CD4-positive, alpha-beta T cell (primary cell): ENCODE measurements at places on chromosomes 5 and 9.

GRCh38 chr5:96242571-96242970 lies 190.5 kb downstream of the PCSK1 start:
- no peak for DNase-seq

- DNase-seq = no peak
Observed at GRCh38 chr5:141382469-141383294, at the start of gene PCDHGA7. PCDHGA7 (plus strand) TSS chr5:141382742; CDS start chr5:141382900, 158 bp downstream.

GRCh38 chr9:131410044-131410491 lies 16.2 kb downstream of the PRRC2B start:
- DNase-seq = no peak

DNA sequence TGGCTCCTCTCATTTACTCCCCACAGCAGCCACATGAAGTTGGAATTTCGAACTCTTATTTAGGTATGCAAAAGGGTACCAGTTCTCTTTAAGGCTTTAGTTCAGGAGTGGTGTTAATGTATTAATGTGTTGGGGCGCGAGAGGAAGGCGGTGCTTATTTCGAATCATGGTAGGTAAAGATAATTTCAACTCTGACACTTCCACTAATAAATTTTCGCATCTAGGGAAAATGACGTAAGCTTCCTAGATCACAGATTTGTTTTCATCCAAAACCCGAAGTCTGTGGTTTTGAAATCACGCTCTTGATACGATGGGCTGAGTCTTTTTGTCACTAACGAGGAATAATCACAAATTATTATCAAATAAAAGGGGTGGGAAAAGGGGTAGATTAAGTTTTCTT lies 681 bp downstream of the PPWD1 start:
- no peak for DNase-seq

- no peak for DNase-seq
Observed at GRCh38 chr5:143041461-143041860, 271.3 kb downstream of the ARHGAP26 start.

DNA sequence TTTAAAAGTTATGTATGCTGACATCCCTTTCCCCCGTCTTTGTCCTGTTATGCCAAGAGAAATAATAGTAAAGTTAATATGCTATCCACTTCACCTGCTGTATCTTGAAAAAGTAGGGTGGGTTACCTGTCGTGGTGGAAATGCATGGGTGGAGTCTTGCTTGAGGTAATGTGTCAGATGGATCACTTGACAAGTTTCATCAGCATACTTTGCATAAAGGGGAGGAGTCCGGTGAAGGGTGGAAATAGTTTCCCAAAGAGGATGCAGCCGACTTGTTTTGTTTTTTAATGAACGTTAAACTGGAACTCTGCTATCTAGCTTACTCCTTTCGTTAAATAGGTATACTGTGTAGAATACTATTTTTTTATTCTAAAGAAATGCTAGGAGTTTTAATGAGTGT lies 9.0 kb upstream of the DMRT3 start:
- no peak for DNase-seq

- DNase-seq = no peak
Observed at GRCh38 chr5:130155345-130156011, 251.2 kb downstream of the CHSY3 start.

GRCh38 chr5:102670224-102670836 lies 84.8 kb upstream of the PAM start:
- no peak for DNase-seq

- DNase-seq = no peak
Observed at GRCh38 chr5:54159893-54160195, 150.5 kb downstream of the ARL15 start.

GRCh38 chr5:168438349-168438748 lies 47.9 kb upstream of the RARS1 start:
- no peak for DNase-seq

DNA sequence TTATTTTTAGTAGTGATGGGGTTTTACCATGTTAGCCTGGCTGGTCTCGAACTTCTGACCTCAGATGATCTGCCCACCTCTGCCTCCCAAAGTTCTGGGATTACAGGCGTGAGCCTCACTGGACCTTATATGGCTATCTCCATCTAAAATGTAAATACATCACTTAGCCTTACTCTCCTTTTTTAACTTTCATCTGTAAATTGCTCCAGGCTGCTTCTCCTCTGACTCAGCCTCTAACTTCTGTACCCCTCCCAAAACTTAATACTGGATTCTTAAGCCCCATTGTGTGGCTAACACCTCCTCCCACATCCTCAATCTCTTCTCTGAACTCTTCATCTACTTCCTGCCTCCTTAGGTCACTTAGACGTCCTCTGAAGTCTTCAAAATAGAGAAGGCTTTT lies 4.0 kb downstream of the SNX30 start:
- DNase-seq = peak; percentile 77

GRCh38 chr5:43298443-43298842 lies 14.8 kb downstream of the HMGCS1 start:
- DNase-seq = no peak

DNA sequence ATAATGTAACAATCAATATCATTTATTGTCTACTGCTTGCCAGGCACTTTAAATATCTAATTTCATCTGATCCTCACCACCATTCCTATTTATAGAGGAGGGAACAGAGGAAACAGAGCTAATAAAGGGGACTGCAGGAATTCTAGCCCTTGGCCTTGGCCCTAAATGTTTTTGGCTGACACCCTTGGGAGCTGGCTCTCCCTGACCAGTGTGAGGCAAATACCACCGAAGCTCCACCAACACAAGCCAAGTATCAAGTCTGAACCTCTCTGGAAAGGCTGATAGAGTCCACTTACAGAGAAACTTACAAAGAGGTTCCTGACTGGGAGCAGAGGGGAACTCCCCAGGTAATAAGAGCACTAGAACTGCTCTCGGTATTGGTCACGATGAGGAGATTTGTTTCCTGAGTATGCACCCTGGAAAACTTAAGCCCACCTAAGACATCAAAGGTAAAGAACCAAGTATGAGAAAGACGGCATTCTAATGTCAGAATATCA lies 243.1 kb upstream of the PANK3 start:
- DNase-seq = no peak

DNA sequence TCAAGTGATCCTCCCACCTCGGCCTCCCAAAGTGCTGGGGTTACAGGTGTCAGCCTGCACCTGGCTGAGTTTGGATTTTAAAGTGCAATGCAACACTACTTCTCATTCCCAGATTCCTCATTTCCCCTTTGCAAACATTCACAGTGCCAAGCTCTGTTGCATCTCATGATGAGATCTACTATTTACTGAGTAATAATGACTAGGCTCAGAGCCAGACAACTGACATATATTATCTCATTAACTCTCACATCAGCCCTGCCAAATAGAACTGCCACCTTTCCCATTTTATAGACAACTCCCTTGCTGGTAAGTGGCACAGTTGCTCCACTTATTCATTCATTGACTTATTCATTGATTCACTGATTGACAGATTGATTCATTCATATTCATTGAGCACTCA lies 7.0 kb downstream of the PDE6A start:
- DNase-seq = no peak

DNA sequence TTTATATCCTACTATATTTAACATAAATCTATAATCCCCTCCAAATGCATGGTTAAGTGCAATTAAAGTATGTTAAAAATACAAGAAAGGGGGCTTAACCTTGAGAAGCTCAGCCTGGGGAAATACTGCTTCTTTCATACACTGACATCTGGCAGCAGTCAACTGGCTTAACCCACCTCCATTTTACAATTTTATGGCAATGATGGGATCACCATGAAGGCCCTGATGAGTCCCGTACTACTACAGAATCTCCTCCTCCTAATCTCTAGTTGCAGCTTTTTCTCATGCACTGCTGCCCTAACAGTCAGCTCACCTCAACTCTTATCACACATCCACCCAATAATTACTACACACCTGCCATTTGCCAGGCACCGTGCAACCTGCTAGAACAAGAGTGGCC lies 40.9 kb downstream of the ZNF608 start:
- DNase-seq = no peak

- DNase-seq = no peak
Observed at GRCh38 chr5:138053554-138053953, 20.7 kb upstream of the FAM13B start.

- no peak for DNase-seq
Observed at GRCh38 chr9:121739971-121740370, 88.5 kb downstream of the DAB2IP start.

DNA sequence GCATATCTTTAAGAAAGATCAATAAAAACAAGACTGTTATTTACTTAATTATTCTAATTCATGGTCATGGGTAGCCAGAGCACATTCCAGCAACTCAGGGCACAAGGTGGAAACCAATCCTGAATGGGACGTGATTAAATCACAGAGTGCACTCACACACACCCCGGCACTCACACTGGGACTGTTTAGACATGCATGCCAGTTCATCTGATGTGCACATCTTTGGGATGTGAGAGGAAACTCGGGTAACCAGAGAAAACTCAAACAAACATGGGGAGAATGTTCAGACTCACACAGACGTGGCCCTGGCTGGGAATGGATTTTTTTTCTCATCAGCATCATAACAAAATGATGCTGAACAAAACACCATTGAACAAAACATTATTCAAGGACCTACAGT lies 29.4 kb downstream of the SMAD5 start:
- no peak for DNase-seq

DNA sequence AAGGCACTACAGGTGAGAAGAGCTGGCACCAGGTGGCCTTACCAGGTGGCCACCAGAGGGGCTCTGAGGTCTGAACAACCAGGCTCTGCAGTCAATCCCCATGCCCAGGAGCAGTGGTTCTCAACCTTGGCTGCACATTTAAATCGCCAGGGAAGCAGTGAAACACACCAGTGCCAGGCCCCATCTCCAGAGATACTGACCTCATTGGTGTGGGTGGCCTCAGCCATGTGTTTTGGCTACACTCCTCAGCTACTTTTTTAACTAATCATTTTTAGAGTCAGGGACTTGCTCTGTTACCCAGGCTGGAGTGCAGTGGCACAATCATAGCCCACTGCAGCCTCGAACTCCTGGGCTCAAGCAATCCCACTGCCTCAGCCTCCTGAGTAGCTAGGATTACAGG lies 56.0 kb downstream of the GABBR2 start:
- DNase-seq = no peak

GRCh38 chr5:157266286-157267007 lies 524 bp downstream of the CYFIP2 start:
- DNase-seq = peak; percentile 47

DNA sequence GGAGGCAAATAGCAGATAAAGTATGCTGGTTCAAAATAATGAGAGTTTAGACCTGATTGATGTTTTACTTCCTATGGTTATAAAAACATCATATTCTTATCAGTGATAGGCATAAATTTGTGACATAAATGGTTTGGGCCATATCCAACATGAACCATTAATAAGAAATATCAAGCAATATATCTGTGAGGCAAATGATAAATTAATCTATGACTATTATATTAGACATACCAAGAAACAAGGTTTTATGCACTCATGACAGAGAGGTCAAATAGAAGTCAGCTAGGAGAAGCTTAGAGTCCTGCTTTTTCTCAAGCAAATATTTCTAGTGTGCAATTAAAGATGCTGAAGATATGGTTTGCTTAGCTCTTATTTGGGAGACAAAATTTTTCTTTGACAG lies 10.4 kb downstream of the SMIM3 start:
- no peak for DNase-seq

DNA sequence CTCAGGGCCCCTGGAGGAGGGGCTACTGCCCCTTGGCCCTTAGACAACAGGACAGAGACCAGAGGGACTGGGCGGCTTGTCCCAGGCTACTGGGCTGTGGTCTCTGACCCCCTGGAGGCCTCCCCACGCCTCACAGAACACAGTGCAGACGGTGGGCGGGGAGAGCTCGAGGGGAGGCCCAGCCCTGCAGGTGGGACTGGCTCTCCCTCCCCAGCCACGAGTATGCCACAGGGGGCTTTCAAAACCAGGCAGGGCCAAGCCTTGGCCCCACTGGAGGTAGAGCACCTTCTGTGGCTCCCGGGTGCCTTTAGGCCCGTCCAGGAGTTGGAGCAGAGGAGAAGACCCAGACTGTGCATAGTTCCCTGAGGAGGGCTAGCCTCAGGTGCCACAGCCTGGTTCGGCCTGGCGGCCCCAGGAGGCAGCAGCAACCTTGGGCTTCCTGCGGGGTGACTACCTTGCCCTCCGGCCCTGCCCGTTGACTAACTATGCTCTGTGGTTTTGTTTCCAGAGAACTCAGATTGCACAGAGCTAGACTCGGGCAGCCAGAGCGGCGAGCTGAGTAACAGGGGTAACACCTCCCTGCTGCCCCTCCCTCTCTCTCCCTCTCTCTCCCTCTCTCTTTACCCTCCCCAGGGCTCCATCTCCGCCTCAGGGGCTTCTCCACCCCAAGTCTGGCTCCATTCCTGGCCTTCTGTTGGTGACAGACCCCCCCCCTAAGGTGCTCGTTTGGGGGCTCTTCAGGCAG lies 15.5 kb downstream of the CARD19 start:
- no peak for DNase-seq

- no peak for DNase-seq
Observed at GRCh38 chr5:145834554-145834916, 607 bp downstream of the PRELID2 start.

DNA sequence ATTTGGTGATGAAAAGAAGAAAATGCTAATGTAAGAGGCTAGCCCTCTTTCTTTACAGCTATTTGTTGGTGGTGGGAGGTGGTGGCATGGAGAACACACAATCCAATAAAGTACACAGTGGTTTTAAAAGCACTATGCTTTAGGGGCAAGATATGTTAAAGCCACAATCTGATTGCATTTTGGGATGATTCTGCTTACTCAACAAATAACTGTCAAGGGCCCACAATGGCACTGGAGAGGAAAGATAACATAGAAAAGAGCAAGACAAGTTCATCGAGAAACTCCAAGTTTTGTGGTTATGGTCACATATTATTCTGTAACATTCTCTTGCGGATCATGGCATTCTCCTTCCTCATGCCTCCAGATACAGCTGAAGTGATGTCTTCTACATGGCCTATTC lies 38.8 kb downstream of the OTP start:
- DNase-seq = no peak

GRCh38 chr5:22650511-22650910 lies 202.6 kb downstream of the CDH12 start:
- no peak for DNase-seq
